ENCODE measurements at places on chromosomes 2 and 18.

- DNase-seq: no peak
These were observed 71.0 kb upstream of the ITM2C start for GRCh38 chr2:230793572-230794359.

DNA sequence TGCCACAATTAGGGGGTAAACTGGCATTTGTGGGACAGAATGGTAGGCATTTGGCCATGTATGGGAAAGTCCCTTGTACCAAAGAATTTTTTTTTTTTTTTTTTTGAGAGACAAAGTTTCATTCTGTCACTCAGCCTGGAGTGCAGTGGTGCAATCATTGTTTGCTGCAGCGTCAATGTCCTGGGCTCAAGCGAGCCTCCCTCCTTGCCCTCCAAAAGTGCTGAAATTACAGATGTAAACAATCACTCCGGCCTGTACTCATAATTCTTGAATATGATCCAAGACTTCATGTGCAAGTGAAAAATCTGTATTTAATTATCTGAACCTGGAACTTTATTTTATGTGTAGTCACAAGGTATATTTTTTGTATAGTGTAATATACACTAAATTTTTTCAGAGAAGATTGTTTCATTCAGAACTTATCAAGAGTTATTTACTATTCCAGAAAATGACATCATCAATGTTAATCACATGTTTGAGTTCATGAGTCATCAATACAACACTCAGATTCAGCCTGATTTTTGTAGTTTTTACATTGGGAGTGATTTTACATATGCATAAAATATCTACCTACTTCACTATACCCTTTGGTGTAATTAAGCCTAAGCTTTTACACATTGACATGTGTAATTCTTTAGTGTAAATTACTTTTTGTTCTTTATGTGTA is 138.7 kb upstream of the L3MBTL4 start:
- no peak for DNase-seq

DNA sequence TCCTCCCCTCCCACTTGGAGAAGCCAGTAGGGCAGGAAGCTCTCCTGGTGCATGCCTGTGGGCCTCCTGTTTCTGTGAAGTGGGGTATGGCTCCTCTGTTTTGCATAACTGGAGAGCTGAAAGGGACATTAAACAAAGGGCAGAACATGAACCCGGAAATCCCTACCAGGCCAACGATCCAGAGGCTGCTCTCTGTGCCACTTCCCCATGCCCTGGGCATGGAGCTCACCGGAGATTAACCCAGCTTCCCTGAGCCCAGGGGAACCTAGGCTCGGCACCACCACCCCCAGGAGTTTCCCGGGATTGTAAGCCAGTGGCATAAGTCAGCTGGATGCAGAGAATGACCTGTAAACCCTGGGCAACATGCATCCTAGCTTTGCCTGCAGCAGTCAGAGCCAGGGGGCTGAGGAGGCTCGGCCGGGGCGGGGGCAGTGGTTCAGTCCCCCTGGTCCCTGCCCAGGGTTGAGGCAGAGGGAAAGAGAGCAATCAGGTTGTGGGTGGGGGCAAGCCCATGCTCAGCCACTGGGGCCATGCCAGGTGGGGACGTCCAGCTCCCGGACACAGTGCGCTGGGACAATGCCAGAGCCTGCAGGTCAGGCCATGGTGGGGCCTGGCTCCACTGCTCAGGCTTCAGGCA is 49.5 kb downstream of the TIMM21 start:
- no peak for DNase-seq

DNA sequence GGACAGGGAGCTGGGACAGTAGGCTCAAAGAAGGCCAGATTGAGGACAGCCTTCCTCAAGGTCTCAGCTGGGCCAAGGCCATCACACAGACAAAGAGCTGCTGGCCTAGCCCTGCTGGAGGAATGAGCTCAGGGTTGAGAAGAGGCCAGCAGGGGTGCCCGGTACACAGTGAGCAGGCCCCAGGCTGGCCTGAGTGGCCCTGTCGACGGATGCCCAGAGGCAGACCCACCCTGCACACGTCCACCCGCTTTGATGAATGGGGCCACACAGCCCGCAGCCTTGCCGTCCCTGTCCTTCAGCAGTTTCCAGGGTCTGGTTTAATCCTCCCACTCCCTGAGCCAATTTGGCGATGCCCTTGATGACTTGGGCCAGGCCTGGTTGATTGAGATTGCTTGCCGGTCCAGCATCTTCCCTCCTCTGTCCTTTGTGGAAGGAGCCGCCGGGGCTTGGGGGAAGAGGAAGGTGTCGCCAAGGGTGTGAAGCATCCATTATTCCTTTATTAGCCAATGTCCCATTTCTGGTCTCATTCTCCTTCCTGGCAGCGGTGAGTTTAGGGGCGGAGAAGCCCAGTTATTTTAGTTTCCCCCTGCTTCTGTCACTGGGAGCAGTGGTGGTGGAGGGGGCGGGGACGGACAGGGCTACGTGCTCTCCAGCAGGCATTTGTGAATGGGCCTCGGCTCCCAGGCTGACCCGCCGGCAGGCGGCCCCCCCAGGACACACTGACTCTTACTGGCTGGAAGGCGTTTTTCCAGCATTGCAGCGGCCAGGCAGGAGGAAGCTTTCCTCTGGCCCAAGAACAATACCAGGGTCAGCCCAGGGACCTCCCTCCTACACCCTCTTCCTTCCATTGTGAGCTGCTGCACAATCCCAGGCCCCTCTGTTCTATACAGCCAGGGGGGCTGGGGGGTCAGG is 141.8 kb downstream of the CTIF start:
- peak; percentile 46 for DNase-seq

- no peak for DNase-seq
These were observed 164.4 kb upstream of the VWC2L start for GRCh38 chr2:214246417-214246816.

GRCh38 chr2:86491088-86491487 is 49.9 kb downstream of the KDM3A start:
- no peak for DNase-seq

GRCh38 chr2:20592106-20593071 is 58.5 kb downstream of the HS1BP3 start:
- no peak for DNase-seq

- DNase-seq: no peak
These were observed 125.6 kb downstream of the NCOA1 start for GRCh38 chr2:24616616-24617015.

- DNase-seq: no peak
These were observed 249.2 kb downstream of the TNS1 start for GRCh38 chr2:217753460-217754200.

DNA sequence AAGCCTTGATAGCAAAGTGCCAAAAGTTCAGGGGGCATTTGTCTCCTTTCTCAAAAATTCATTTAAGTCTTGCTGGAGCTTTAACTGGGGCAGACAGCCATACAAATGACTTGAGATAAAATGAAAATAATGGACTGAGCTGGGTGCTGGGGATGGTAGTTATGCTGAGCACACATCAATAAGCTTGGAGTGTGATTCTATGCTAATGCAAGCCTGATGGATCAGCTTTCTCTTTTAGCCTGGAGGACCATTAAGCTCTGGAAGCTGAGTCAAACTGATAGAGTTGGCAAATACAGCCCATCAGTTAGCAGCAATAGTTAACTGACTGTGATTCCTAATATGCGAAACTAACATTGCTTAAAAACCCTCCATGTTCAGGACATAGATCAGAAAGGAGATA is 98.0 kb downstream of the CAMKMT start:
- no peak for DNase-seq

DNA sequence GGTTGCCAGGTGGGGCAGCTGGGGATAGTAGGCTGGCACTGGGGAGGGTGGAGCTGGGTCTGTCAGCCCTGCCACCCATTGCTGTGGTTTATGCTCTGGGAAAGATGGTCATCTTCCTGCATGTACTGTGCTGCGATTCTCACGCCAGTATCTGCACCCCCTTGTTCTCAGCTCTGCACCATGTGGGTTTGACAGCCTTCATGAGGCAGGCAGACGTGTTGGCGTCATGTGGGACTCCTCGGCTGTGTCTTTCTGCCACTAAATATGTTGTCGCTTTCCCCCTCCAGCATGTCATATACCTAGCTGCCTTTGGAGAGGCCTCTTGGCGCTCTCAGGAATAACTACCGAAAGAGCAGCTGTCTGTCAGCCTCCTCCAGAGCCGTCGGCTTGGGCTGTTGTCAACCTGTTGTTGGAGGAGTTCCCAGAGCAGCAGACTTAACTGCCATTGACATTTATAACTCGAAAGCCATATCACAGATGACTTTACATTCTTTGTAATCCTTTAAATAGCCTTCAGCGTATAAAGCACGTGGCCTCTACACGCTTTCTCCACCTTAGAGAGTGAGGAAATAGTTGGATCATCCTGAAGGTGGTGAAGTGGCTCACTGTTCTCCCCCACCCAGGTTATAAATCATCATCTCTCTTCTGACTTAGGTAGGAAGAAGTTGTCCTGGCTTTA is 80.4 kb upstream of the MGAT5 start:
- peak; percentile 86 for DNase-seq

DNA sequence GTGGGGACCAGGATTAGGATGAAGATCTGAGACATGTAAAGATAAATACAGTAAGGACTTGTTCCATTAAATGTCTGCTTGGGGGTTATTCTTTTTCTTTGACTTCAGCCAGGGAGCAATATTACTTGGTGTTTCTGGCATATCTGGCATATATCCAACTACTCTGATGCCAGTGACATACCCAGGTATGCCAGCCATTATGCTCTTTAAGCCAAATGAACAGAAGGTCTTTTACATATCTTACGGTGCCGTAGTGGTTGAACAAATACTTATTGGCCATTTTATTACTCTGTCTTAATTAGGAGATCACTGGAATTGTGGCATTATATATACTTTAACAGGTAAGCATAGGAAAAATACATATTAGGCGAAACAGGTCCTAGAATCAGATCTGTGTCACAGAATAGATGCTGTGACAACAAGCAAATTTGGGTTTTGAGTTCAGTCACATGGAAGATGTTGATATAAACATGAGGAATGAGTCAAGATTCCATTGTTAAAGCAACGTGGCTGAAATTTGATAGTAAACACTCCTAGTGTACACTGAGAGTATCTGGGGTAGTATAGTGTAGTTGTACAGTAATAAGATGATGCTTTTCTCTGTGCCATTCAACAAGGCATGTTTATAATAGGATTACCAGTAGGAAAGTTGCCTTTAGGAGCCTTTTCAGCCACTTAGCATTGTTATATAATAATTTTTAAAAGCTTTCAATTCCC is 62.6 kb downstream of the KCTD18 start:
- peak; percentile 79 for DNase-seq

DNA sequence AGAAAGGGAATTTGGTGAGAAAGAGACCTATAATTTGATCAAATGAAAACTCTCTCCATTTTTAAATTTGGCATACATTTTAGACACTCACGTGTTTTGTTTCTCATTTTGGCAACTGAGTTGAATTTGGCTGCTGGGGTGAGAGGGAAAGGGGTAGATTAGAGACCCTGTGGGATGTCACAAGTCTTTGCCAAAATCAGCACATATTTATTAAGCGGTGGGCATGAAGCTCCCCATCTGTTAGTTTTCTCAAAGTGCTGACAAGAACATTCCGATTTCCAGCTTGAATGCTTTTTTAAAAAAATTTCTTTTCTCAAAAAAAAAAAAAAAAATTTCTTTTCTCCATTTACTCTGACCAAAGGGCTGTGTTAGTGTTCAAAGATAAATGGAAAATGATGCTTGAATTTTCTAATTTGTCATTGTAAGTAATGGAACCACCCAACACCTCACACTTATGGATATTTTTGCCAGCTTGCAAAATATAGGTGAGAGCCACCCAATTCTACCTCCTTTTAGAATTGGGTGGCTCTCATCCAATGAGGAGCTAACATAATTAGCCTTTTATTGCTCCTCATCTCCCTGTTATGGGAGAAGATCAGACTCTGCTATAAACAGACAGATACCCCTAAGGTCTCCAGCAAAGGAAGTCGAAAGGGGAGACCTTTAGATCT is 222.9 kb upstream of the FN1 start:
- DNase-seq: no peak

- DNase-seq: no peak
These were observed 38.7 kb downstream of the STK39 start for GRCh38 chr2:168208652-168209051.

- no peak for DNase-seq
These were observed 112.2 kb downstream of the ZFP36L2 start for GRCh38 chr2:43114210-43114609.

DNA sequence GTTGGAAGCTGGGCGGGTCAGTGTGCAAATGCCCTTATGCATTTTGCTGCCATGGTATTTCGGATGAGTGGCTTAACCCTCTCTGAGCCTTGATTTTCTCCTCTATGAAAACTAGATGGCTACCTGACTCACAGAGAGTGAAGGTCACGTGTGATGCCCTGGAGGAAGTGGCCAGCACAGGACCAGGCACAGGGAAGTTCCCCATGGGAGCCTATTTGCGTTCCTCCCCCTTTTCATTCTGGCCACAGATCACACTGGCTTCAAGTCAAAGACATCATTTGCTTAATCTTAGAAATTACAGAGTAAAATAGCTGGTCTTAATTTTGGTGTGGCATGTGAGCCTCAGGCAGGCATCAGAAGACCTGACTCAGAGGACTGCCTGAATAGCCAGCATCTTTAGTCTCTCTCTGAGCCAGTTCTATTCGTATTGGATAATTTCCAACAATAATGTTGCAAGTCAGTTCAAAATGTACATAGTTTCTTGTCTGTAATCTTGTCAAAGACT is 57.6 kb upstream of the CD302 start:
- DNase-seq: no peak

DNA sequence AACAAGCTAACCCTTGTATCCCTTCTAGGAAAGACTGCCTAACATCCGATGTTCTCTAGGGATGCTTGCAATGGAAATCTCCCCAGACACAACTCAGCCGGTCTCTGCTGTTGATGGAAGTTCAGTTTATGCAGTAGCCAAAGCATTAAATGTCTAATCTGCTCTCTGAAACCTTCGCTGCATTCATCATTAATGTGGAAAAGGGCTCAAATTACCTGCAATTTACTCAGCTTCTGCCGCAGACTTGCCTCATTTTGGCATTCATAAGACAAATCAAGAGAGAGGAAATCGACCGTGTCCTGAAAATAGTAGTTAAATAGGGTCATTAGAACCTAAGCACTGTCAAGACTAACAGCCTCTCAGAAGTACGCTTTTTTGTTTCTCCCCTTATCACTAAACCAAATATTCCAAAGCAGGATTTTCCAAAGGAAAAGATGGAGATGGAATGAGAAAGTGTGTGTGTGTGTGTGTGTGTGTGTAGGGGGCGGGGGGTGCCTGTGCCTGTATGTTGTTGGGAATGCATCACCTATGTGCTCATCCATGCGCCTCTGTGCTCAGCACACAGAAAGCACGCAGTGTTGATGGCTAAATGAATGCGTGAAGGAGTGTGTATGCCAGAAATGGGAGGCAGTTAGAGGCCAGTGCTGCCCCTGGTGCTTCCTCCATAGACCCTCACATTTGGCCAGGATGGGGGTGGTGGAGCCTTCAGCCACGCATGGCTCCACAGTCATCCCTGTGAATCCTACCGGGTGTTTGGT is 7.4 kb downstream of the LCT start:
- no peak for DNase-seq

DNA sequence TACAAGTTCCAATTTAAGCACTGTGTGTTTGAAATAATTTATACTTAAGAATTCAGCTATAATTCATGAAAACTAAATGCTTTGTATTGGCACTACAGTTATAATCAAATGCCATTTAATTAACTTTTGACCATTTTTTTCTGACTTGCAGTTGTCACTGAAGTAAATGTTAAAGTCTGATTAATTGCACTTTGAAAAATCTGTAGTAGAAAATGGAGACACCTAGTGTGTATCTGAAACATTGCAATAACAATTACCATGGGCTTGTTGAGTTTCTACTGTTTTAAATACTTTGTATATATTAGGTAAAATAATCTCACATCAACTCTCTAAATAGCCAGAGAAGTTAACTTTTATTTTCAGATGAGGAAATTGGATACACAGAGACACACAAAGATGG is 458.6 kb upstream of the FSIP2 start:
- DNase-seq: no peak

GRCh38 chr2:240014327-240014726 is 10.8 kb downstream of the NDUFA10 start:
- DNase-seq: no peak
